NB4 (cell line): ENCODE measurements at places on chromosomes 3 and 15.

DNA sequence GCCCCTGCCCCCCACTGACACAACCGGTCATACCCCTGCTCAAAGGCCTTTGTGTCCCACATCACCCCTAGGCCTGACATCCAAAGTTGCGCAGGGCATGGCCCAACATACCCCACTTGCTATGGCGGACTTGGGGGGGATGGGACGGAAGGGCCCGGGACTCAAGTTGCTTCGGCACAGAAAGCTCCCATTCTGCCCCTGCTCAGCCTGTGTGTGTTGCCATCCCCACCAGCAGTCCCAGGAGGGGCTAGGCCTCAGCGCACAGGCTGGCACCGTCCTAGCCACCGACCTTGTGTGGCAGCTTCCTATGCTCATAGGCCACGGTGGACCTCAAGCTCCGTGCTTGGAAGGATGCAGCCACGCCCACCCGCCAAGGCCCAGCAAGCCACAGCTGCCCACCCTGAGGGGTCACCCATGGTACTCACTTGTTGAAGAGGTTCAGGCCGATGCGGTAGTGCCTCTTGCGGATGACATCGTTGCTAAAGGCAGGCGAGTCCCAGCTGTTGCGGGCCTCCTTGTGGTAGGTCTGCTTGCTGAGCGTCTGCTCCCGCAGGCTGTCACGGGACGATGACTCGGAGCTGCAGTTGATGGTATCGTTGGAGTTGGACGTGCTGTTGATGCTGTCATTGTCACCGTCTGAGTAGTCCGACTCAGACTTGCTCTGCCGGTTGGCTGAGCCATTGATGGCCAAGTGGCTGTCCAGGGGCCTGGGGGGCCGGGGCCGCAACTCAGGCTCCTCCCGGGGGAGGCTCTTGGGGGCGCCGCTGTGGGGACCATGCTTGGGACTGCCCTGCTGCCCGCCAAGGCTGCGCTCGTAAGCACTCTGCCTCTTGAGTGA lies 93.9 kb upstream of the RPL32 start:
- DNase-seq = no peak

DNA sequence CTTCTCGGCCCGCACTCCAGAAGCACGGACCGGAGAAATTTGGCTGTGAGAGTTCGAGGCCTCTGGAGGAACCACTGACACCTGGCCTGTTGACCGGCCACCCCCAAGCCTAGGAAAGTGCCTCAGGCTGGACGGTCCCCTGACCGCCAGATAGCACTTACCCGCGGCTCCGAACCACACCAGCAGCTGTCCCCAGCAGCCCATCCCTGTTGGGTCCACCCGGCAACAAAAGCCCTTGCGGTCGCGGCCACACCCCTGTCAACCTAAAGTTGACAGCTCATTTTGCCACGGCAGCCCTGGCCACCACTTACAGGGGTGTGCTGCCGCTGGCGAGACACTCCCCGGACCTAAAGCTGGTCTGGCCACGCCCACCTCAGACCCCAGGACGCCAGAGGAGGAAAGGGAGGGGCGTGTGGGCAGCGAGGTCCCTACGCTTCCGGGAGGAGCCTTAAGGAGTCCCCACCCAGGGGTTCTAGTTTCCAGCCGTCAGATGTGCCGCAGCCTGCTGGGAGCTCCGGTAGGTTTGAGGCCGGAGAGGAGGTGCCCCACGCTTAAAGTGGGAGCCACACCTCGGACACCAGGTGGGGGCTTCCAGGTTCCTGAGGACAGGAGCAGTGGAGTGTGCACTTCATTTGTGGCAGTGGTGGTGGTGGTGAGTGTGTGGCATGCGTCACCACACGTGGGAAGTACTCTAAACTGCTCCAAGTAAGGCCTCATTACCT lies at the start of gene LTK:
Gene LTK, minus strand, starts transcription at position 322 of the 722 bp plus-strand sequence. Its CDS starts 118 bp downstream, at position 204.
- DNase-seq = peak; percentile 91

- no peak for DNase-seq
Observed at GRCh38 chr3:101631098-101631796, 45.7 kb downstream of the ZBTB11 start.

GRCh38 chr15:25543196-25543595 lies 104.4 kb upstream of the UBE3A start:
- no peak for DNase-seq

DNA sequence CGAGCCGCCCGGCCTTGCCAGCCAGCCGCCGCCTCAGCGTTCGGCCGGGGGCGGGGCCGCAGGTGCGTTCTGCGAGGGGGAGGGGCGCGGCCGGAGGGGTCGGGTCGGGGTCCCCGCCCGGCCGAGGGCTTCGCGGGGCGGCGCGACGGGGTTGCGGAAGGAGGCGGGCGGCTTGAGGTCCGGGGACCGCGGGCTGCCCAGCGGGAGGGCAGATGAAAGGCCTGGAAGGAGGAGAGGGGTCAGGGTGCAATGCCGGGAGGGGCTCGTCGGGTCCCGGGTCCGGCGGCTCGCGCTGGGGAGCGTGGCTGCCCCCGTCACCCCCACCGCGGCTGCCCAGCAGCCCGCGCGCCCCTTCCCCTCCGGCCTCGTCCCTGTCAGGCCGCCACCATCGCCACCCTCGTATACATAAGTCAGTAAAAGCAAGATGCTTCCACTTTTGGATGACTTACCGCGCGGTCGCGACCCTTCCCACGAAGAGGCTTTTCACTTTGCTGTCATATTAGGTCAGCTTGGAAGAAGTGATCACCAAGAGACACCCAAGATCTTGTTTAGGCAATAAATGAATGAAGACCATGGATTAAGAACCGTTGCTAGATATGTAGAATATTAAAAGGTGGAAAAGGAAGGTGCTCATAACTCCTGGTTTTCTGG lies 620 bp upstream of the ANP32A start:
- peak; percentile 50 for DNase-seq

DNA sequence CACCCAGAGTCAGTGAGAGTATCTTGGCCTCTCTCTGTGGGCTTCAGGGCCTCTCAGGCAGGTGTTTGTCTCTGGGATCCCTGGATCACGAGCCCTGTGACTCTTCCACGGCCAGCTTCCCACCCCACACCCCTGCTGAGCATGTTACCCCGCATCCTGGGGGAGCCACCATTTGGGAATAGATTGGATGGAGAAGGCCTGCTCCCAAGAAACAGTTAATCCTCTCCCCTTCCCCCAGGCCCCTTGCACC lies 15.5 kb upstream of the SRP14 start:
- DNase-seq = no peak

GRCh38 chr3:190433626-190434025 lies 16.1 kb downstream of the TMEM207 start:
- DNase-seq = no peak

- DNase-seq = peak; percentile 39
Observed at GRCh38 chr3:196016485-196016884, 65.4 kb downstream of the TFRC start.

DNA sequence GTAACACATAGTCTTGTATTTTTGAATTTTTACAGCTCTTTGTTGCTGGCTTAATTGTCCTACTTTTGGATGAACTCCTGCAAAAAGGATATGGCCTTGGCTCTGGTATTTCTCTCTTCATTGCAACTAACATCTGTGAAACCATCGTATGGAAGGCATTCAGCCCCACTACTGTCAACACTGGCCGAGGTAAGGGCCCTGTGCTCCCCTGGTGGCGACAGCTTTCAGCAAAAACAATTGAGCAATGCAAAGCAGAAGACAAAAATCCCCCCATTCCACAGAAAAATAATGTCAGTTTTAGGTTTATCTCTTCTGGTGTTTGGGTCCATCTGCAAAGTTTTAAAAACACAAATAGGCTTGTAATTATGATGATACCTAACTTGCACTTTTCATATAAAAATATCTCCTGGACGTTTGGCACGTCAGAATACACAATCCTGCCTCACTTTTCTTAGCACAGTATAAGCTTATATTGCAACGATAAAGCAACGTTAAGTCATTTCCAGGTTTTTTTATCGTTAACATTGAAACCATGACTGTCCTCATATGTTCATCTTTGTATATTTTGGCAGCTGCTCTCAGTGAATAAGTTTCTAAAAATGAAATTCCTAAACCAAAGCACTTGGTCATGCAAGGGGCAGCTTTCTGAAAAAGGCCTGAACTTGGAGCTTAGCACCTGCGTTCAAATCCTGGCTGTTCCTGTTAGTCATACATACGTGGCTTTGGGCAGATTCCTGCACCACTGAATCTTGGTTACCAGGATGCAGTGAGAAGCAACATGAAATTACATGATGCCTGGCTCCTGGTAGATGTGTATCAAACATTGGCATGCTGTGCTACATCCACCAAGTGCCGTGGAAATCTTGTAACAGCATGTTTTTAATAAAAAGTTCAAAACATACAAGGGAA lies 8.5 kb downstream of the SEC61A1 start:
- no peak for DNase-seq

DNA sequence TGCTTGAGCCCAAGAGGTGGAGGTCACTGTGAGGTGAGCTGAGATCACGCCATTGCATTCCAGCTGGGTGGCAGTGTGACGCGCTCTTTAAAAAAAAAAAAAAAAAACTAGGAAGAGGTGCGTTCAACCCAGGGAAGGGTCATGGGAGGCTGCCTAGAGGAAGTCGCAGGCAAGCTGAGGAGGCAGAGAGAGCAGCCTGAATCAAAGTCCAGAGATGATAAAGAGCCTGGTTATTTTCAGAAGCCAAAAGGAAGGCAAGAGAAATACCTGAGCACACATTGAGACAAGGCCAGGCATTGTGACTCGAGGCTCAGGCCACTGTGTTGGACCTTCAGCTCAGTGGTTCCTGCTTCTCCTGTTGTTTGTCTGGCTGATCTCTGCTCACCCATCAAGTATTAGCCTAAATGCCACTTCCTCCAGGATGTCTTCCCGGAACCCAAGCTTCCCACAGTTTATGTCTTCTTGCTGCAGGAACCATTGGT lies 16.1 kb upstream of the GCNT3 start:
- no peak for DNase-seq

GRCh38 chr3:109995377-109995776 lies 658.0 kb upstream of the DPPA4 start:
- no peak for DNase-seq

- DNase-seq = no peak
Observed at GRCh38 chr3:146110161-146110560, 50.8 kb downstream of the PLOD2 start.

GRCh38 chr3:13119471-13120220 lies 46.4 kb upstream of the IQSEC1 start:
- DNase-seq = no peak

- DNase-seq = no peak
Observed at GRCh38 chr15:100191161-100191560, 150.6 kb downstream of the ADAMTS17 start.

- DNase-seq = no peak
Observed at GRCh38 chr3:115108614-115109013, 38.5 kb downstream of the ZBTB20 start.

GRCh38 chr15:34514251-34514670 lies 69.2 kb downstream of the GOLGA8B start:
- peak; percentile 74 for DNase-seq

- DNase-seq = peak; percentile 75
Observed at GRCh38 chr15:65409036-65409631, 13.6 kb downstream of the IGDCC4 start.

DNA sequence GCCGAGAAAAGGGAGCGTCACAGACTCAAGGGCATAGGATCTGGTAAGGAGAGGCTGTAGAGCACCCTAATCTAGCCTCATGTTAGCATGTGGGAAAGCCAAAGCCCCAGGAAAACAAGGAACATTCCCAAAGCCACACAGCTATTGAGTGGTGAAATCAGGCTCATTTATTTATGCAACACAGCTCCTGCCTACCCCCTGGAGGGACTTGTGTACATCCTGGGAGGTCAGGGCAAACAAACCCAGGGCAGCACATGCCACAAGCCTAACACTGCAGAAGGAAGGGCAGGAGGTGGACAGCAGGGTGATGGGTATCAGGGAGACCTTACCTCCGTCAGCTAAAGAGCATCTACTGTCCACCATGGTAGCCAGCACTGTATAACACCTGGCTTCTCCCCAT lies 283.5 kb downstream of the RPLP1 start:
- no peak for DNase-seq

DNA sequence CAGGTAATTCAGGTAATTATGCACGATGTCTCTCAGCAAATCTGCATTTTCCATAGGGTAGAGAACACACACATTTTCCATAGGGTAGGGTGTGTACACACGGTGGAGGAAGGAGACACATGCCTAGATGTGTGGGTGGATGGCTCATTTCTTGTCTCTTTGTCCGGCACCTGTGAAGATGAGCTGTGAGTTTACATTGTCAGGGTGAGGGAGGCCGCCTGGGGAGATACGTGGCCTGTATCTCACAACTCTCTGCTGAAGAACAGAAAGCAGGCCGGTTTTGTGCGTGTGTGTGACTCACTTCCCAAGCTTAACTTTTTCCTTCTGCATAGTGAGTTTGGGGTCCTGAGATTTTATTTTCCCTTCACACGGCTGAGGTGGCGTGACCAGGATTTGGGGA lies 60.3 kb downstream of the SLC6A6 start:
- no peak for DNase-seq

- no peak for DNase-seq
Observed at GRCh38 chr3:128281461-128282367, 128.4 kb downstream of the EEFSEC start.

DNA sequence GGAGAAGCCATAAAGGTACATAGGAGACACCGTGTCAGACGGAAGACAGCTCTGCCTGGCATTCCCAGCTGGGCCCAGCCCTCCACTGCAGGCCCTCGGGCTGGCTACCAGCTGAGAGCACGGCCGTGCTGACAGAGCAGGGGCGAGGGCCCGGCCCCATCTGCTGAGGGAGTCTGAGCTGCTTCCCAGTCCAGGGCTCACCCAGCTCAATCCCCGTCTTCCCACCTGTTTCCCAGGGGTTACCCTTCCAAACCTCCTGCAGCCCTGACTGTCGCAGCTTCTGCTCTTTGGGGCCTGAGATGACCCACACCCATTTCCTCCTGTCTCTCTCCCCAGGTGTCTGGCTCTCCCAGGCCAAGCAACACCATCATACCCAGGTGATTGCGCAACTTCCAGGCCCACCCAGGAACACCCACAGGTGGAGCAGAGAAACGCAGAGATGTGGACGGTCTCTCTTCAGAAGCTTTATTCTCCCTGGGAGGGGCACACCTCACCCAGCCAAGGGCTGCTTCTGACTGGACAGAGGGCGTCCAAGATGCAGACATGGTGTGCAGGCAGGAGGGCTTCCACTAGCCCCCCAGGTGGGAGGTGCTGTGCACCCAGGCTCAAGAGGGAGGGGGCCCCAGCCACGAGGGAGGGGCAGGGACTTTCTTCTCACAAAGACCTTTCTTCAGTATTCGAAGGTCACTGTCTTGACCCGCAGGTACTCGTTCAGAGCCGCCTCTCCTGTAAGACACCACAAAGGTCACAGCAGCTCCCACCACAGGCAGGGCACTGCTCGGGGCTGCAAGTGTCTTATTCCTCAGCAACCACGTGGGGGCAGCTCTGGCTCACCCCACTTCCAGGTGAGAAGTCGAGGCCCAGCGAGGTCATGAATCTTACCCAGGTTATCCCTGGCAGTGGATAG lies 19.4 kb upstream of the SLC41A3 start:
- peak; percentile 13 for DNase-seq

- no peak for DNase-seq
Observed at GRCh38 chr3:32436816-32437189, 45.1 kb downstream of the CMTM7 start.

GRCh38 chr3:83096-83495 lies 113.5 kb upstream of the CHL1 start:
- DNase-seq = no peak

GRCh38 chr15:71629781-71630474 lies 180.4 kb upstream of the NR2E3 start:
- DNase-seq = no peak
